ENCODE measurements at places on chromosomes 11 and 22.

DNA sequence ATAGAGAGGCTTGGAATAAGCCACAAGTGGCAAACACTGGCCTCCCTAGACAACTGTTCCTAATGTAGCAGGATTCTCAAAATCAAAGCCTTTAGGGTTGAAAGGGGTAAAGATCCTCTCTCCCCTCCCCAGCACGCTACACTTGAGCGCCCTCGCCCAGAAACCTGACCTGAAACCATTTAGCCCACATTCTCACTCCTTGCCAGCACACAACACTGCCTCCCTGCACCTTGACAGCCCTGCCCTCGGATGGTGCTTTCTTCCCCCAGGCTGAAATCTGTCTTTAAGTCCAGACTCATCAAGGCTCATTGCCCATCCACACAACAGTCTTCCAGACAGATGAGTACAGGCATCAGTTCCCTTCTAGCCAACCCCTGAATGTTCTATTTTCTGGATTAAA lies 26.5 kb downstream of the CWC15 start:
- no peak for DNase-seq

GRCh38 chr22:26287382-26288225 lies 118.3 kb downstream of the SEZ6L start:
- DNase-seq, result no peak

- peak; percentile 75 for DNase-seq
Measured at GRCh38 chr11:63614136-63614671, at the start of gene PLAAT3. Gene PLAAT3 (minus strand): TSS chr11:63614433. CDS start chr11:63614014, 419 bp downstream.

DNA sequence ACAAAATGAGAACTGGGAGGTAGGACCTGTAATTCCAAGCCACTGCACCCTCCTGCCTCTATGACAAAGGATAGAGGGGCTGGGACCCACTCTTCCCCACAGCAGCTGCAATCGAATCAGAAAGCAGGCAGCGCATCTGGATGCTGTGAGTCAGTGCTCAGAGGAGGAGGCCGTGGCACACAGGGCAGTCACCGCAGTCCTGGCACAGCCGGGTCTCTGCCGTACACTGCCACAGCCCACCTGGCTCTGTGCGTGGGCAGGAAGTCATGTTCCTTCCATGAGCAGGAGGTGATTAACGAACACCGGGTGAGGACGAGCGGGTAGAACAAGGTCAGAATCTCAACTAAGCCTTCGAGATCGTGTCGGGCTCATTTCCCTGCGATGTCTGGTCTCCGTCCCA lies 30.2 kb upstream of the PPFIA1 start:
- DNase-seq, result no peak

GRCh38 chr11:34407121-34407813 lies 31.5 kb upstream of the CAT start:
- no peak for DNase-seq

DNA sequence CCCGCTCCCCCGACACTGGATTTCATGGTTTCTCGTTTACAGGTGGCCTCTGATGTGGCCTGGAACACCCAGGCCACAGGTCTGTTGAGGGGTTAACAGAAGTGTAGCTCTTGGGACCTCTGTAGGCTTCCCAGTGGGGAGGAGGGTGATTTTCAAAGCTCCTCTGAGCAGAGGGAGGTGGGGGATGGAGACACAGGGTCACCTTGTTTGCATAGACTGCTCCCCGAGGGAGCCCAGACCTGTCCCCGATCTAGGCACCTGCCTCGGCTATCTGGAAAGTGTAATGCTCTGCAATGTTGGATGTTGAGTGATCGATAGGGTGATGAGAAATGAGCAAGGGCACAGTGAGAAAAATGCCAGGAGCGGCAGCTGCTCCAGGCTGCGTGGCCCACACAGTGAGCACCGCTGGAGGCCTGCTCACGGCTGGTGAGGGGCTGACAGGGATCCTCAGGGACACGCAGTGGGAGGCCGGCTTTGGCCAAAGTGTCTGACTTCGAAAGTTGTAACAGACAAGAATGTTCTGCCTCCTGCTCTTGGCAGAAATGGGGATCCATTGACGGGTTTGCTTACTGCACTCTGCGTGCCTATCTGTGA lies 594.1 kb downstream of the BRD1 start:
- no peak for DNase-seq

GRCh38 chr11:57277845-57278720 lies 41.0 kb upstream of the APLNR start:
- peak; percentile 56 for DNase-seq

GRCh38 chr11:79670882-79671281 lies 230.1 kb upstream of the TENM4 start:
- no peak for DNase-seq

- no peak for DNase-seq
Measured at GRCh38 chr22:37953062-37953436, 352 bp downstream of the C22orf23 start.

- no peak for DNase-seq
Measured at GRCh38 chr11:120690406-120690805, 178.9 kb downstream of the GRIK4 start.

DNA sequence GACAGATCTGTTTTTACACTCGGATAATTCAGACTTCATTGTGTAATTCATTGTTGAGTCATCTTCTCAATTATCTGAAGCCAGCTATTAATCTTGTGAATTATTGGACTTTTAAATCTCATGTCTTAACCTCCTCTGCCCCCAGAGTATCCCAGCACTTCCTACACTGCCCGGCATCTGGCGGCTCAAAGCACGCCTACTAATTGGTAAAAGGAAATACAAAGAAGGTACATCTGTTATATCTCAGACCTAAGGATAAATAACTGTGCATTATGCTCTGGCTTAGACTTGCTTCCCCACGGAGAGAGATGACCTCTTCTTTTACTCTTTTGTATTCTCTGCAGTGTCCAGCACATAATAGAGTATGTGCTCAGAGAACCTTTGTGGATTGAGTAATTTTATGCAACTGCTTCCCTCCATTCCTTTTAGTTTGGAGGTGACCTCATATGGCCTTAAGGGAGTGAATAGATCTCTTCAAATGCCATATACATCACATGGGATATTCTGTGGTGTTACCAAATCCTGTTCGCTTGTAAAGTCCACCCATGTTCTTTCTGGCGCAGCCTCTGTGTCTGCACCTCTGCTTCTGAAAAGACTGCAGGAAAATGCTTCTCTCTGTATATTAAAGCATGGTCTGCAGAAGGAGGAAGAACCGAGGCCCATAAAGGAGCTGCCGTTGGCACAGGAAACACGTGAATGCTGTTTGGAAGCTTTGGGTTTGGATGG lies 125.6 kb upstream of the SORL1-AS1 start:
- DNase-seq, result no peak

DNA sequence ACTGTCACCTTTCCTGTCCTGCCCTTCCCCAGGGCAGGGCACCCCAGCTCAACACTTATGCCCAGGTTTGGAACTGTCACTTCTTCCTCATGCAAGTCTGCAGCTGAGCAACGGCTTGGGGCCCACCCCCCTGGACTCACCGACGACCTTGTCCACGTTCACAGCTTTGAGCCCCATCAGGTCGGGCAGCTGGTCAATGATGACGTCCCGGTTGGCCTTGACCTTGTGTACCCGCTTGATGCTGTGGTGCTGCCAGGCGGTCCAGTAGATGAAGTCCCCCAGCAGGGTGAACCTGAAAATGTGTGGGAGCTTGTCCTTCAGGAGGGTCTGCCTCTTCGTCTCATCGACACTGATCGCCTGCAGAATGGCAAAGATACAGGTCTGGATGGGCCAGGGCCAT lies 135.0 kb downstream of the CRYBB2 start:
- DNase-seq, result no peak

- no peak for DNase-seq
Measured at GRCh38 chr11:75283391-75283931, 42.9 kb downstream of the TPBGL start.

- DNase-seq, result no peak
Measured at GRCh38 chr11:110491577-110492320, 62.0 kb downstream of the FDX1 start.
